ENCODE measurements at places on chromosomes 6 and 20. TPM values are rescaled to one million over a fixed set of nuclear protein-coding genes. Genes with fewer than 3 reads are reported as not detected.

Gene VGLL2
- total RNA-seq = not detected

Gene PLN
- not detected for total RNA-seq

DNA sequence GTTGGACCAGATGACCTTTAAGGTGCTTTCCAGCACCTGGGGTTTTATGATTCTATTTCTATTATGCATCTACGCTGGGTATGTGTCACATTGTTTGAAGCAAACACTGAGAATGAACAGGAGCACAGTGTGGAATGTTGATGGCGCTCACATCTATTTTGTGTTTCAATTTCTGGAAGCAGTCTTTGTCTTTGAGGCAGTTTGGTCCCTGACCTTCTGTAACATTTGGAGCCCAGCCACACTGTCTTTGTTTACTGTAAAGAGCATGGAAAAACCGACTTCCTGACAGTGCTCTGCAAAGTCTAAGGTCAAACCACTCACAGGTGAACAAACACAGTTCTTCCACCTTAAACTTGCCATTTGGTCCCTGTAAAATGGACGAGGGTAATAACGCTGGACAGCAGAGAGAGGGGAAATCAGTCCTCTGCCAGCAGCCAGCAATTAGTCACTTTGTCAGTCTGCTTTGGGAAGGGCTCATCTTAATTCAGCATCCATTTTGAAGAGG lies 155.5 kb downstream of the PRL start:
- H3K4me3 ChIP-seq = no peak overlapping the region
- no peaks in the 10 kb centered on the region for H3K4me1 ChIP-seq
- no peak for DNase-seq
- H3K27me3 ChIP-seq = no peaks in the 10 kb centered on the region
- H3K36me3 ChIP-seq = no peaks in the 10 kb centered on the region
- H3K27ac ChIP-seq = no peak overlapping the region

- no peaks in the 10 kb centered on the region for H3K36me3 ChIP-seq
- no peak for DNase-seq
- no peak overlapping the region for H3K4me3 ChIP-seq
- H3K27ac ChIP-seq = no peak overlapping the region
- H3K4me1 ChIP-seq = peaks cover 10% of the 10 kb centered on the region
These were observed 168.4 kb downstream of the CARMIL1 start for GRCh38 chr6:25447570-25447929.

- H3K4me3 ChIP-seq = no peak overlapping the region
- no peak overlapping the region for H3K27ac ChIP-seq
- H3K27me3 ChIP-seq = no peaks in the 10 kb centered on the region
- no peak for DNase-seq
These were observed 195.3 kb upstream of the TCF21 start for GRCh38 chr6:133693565-133693964.
